Stimulated activated CD4-positive, alpha-beta T cell treated with anti-CD3 and anti-CD28 coated beads, Interleukin-1b, Interleukin-23, amount 100 ng/mL, for 1 hour (primary cell): ENCODE measurements at places on chromosomes 5 and 9.

DNA sequence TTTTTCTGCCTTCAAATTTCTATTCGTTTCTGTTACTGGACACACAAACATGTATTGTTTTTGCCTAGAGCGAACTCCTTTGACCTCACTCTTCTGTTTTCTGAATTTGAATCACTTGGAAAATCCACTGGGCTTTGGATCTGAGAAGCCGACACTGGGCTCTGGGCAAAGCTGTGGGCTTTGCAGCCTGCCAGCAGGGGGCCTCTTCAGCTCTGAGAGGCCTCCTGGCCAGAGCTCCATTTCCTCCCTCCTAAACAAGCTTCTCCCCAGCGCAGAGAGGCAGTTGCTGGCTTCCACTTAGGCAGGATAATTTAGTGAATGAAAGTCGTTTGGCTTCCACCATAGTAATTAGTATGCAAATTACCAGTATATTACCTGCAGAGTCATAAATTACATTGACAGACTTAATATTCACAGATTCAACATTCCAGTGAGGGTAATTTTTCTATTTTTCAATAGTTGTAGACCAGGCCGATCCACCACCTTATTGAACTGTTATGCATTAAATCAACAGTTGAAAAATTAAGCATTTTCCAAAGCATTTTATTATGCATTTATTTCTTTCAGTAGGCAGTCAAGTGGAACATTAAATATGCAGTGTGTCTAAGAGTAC is 104.0 kb upstream of the ZNF366 start:
- DNase-seq = no peak

- no peak for DNase-seq
These were observed 47.0 kb upstream of the HOMER1 start for GRCh38 chr5:79560771-79561524.

GRCh38 chr9:21523021-21524014 is 41.2 kb upstream of the IFNE start:
- no peak for DNase-seq

DNA sequence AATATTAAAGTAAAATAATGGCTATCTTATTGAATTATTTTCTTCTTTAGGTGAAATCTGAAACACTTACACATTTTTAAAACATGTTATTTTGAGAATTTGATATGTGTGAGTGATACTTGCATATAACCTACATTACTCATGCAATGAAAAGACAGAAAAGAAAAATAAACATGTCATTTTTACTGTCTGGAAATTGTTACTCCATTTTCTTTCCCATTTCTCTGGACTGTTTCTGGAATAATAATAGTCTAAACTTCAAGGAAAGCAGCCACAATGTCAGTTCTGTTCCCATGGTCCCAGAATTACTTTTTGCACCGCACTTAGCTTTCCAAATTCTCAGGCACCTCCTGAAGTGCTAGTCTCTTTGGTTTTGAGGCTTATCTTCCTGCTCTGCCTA is 145.5 kb downstream of the PRR16 start:
- DNase-seq = no peak

DNA sequence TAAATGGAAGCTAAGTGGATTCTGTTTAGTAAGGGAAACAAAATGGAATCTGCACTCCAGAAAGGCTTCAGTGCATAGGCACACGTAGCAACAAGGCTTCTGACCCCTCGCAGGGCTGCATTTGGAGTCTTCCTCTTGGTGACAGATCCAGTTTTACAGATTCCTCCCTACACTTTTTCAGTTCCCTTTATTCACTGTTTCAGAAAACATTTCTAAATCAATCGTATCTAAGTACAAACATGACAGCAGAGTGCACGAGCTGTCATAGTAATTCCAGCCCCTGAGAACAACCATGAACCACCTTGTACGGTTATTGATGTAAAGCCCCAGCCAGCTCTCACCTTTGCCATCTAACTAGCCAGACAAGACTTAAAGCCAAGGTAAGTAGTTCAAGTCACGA is 491.6 kb downstream of the SEMA5A start:
- DNase-seq = no peak

- DNase-seq = no peak
These were observed 51.0 kb downstream of the ST8SIA4 start for GRCh38 chr5:100852051-100852450.

- DNase-seq = no peak
These were observed 47.0 kb downstream of the SARDH start for GRCh38 chr9:133691191-133691590.

DNA sequence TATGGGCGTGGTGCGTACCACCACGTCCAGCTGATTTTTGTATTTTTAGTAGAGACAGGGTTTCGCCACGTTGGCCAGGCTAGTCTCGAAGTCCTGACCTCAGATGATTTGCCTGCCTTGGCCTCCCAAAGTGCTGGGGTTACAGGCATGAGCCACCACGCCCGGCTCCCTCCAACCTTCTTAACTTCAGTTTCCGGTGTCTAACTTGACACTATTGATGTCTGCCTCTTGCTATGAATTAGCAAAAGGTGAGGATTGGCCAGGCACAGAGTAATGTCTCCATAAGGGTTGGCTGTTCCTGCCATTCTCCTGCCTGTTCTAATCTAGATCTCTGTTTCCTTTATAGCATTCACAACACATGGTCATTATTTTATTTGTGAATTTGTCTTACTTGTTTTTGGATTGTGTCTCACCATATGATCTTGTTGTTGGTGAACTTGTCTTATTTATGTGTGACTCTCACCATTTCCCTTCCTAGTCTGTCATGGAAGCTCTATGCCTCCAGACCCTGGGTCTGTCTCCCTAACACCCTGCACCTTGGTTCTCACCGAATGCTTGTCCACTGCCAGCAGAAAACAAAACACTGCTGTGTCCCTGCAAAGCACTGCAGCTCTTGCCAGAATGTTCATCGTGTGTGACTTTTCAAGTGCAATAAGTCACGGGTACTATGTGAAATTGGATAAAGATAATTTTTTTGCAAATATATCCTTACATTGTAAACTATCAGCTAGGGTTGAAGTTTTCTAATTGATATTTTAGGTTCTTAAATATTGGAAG is 26.0 kb downstream of the BASP1 start:
- DNase-seq = no peak

DNA sequence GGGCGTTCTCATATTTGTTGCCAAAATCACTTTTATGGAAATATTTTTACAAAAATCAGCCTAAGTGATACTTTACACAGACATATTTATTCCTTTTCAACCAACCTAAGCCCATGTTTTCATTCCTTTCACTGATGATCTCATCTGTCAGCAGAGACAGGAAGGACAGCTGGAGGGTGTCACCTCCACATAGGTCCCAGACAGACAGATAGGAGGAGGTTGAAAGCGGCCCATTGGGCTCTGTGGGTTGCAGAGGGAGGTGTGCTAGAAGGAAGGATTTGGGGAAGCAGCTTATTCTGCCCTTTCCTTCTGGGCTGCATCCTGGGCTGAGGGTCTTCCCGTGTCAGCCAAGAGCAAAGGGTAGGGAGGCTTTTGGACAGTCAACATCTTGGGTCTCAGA is 26.0 kb upstream of the SEMA4D start:
- no peak for DNase-seq

DNA sequence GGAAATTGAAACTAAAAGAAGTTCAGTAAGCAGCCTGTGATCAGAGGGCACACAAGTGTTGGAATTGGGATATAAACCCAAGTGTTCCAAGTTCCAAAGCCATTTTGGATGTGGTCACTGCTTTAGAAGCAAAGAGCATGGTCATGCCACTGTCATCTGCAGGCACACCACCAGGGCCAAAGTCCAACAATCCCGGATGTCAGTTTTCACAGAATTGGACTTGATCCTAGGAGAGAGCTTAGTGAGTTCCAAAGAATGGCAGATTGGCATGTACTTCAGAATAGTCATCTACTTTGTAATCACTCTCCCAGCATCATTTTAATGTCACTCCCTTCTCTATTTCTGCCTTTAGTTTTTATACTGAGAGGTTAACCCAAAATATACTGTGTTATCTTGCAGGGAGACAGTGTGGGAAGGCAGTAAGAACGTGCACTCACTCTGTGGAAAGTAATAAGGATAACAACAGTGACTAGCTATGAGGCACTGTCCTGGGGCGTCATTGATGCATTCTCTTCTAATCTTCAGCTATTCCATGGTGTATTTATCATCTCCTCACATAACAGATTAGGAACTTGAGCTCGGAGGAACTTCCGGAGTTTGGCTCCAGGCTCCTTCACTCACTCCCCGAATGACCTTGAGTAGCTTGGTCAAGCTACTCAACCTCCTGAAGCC is 388.0 kb downstream of the ACTL7B start:
- DNase-seq = no peak

DNA sequence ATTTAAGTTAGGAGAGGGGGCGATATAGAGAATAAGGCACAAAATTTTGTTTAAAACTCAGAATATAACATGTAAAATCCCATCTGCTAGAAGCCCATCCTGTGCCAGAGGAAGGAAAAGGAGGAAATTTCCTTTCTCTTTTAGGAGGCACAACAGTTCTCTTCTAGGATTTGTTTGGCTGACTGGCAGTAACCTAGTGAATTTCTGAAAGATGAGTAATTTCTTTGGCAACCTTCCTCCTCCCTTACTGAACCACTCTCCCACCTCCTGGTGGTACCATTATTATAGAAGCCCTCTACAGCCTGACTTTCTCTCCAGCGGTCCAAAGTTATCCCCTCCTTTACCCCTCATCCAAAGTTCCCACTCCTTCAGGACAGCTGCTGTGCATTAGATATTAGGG is 18.3 kb downstream of the MOCS2 start:
- no peak for DNase-seq
